HepG2 (cell line): ENCODE measurements at places on chromosomes 12 and 14.

- DNase-seq, result no peak
These were observed 787 bp downstream of the HECTD4 start for GRCh38 chr12:112381406-112381882.

GRCh38 chr12:72098622-72099021 lies 160.0 kb downstream of the TPH2 start:
- no peak for DNase-seq

GRCh38 chr14:91211017-91211416 lies 33.5 kb downstream of the GPR68 start:
- DNase-seq, result no peak

GRCh38 chr14:44494137-44494536 lies 12.9 kb downstream of the FSCB start:
- DNase-seq, result no peak

DNA sequence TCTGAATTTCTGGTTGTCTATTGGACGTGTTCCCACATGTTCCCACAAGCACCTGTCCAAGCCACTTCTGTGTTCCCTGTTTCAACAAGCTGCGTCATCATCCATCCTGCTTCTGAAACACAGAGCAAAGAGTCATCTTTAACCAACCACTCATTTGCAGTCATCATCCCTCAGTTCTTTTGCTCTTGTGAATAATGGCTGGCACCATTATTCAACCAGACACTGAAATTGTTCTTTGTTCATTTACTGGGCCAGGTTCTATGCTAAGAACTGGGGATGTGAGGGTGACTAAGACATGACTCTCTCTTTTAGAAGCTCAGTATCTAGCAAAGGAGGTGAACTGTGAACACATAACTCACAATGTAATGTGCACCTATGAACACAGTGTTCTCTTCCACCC lies 40.7 kb upstream of the ANO4 start:
- DNase-seq, result no peak
